Heart right ventricle (tissue), 16 donors: ENCODE measurements at places on chromosomes 7 and 10. TPM values are rescaled to one million over a fixed set of nuclear protein-coding genes. Genes with fewer than 3 reads are reported as not detected.
A peak's percentile ranks its signal among the peaks of the same experiment; 100 is the strongest.

DNA sequence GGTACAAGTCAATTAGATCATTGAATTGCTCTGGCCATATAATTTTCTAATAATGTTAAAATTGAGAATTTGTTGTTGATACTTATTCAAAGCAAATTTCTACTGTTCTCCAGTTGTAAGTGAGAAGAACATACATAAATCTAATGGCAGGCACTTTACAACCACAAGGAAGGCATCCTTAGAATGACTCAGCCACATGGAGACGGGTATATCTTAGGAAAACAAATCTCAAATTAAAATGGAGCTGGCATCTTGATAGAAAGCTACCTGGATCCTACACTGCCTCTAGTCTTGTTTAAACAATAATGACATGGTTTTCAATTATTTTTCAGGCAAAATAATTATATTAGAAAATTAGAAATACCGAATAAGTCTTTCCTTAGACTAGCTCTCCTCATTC, 1183.7 kb upstream of the SORCS1 start:
- no peak for DNase-seq
- H3K36me3 ChIP-seq = no peaks in the 10 kb centered on the region
- no peaks in the 10 kb centered on the region for H3K4me1 ChIP-seq
- no peaks in the 10 kb centered on the region for H3K27me3 ChIP-seq
- H3K27ac ChIP-seq = no peak overlapping the region

- H3K4me1 ChIP-seq = no peaks in the 10 kb centered on the region
- peak; percentile 42 for DNase-seq
- H3K4me3 ChIP-seq = no peak overlapping the region
- H3K36me3 ChIP-seq = no peaks in the 10 kb centered on the region
Observed at GRCh38 chr7:36265680-36266079, 112.6 kb downstream of the EEPD1 start.

Gene HOXA10
- not detected for total RNA-seq

Gene GHRHR
- not detected for total RNA-seq

Gene GCK
- total RNA-seq = 3.3 TPM
